Right ventricle myocardium inferior (tissue), 1 donor: ENCODE measurements at places on chromosomes 7 and 10. TPM values are rescaled to one million over a fixed set of nuclear protein-coding genes. Genes with fewer than 3 reads are reported as not detected.

- no peak for DNase-seq
Measured at GRCh38 chr7:29797112-29797944, 9.0 kb upstream of the WIPF3 start.

GRCh38 chr7:113504691-113505090 lies 386.3 kb upstream of the SMIM30 start:
- DNase-seq, result no peak

- DNase-seq, result no peak
Measured at GRCh38 chr7:130734815-130735716, 1.1 kb upstream of the KLF14 start.

DNA sequence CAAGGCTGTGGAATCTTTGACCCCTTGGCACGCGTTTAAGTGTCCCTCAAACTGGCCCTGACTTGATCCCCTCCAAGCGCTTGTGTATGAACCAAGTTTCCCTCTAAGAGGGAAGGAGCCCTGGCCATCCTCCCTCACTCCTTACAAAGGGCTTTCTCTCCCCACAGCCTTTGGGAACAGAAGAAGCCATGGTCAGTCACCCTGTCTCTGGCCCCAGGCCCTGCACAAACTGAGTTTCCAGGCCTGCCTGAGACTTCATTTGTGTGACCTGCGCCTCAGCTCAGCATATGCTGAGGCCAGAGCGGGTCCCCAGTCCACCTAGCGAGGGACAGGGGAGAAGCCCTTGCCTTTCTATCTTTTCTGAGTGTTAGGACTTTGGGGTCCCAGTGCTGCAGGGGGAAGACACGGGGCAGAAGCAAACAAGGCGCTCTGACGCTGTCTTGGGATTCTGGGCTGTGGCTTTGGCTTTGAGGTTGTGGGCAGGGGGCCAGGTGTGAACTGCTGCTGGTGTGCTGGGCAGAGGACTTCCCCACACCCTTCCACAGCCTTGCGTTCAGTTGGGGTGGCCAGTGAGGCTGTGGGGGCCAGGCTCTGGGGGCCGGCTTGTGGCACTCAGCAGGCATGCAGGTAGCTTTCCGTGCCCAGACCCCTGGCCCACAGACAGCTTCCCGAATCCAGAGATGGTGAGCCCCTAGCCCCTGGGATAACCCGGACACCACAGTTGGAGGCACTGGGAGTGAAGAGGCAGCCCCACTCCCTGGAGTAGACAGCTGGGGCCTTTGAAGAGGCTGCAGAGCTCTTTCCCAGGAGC lies 1.5 kb downstream of the RET start:
- peak; percentile 41 for DNase-seq

DNA sequence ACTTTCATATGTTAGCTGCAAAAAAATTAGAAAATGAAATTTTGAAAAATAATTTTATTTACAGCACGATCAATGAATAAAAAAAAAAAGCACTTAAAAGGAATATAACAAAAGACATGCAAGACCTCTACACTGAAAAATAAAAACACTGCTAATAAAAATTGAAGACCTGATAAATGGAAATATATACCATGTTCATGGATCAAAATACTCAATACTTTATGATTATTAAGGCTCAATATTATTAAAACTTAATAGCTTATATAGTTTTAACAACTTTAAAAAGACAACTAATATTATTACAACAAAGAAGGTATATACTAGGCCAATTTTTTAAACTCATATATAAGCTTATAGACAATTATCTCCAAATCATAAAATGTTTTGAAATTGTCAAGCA lies 143.0 kb downstream of the GFRA1 start:
- DNase-seq, result no peak

GRCh38 chr10:83835945-83836745 lies 303.2 kb upstream of the GHITM start:
- no peak for DNase-seq

- DNase-seq, result no peak
Measured at GRCh38 chr7:37730501-37730900, 46.9 kb downstream of the GPR141 start.

- DNase-seq, result no peak
Measured at GRCh38 chr7:14055813-14056212, 66.3 kb upstream of the ETV1 start.

GRCh38 chr10:31288962-31289361 lies 30.1 kb upstream of the ZEB1 start:
- no peak for DNase-seq

GRCh38 chr7:158014976-158015375 lies 572.6 kb downstream of the PTPRN2 start:
- no peak for DNase-seq

DNA sequence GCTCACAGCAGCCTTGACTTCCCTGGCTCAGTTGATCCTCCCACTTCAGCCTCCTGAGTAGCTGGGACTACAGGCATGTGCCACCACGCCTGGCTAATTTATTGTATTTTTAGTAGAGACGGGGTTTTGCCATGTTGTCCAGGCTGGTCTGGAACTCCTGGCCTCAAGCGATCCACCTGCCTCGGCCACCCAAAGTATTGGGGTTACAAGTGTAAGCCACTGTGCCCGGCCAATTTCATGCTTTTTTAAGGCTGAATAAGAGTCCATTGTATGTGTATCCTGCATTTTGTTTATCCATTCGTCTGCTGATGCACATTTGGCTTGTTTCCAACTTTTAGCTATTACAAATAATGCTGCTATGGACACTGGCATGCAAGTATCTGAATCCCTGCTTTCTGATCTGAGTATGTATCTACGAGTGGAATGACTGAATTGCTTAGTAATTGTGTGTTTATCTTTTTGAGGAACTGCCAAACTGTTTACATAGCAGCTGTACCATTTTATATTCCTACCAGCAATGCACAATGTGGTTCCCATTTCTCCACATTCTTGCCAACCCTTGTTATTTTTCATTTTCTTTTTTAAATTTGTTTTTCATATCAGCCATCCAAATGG lies 37.3 kb upstream of the TPST1 start:
- no peak for DNase-seq

- no peak for DNase-seq
Measured at GRCh38 chr7:72099784-72100183, 312.4 kb downstream of the CALN1 start.

DNA sequence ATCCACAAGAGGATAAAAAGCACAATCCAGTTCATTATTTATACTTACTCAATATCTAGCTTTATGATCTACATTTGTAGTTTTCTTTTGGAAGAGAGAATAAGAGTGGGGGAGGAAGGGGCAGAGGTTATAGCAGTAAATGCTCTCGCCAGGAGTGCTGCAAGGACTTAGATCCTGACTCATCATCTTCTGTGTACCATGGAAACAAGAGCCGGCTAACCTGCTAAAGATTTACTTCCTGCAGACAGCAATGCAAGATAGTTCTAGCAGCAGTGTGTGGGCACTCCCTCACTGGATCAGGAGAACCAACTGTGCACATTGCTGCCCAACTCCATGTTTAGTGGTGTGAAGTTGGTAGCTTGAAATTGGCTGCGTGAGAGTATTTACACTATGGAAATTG lies 47.7 kb upstream of the TRIL start:
- no peak for DNase-seq

DNA sequence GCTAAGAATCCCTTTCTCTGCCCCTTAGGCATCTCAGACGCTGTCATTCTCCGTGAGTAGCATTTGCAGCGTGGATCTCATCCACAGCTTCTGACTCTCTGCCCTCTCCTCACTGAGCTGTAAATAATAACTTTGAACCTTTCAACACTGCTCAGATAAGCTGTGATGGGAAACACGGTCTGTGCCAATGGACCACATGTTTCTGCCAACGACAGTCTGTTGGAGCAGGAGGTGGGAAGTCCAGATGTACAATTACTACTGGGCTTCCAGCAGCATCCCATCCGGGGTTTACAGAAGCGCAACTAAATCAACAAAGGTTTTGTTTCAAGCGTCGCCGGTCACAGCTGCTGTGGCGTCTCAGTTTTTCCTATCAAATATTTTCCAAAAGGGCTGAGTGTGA lies 1110.6 kb downstream of the TYW1 start:
- DNase-seq, result no peak

DNA sequence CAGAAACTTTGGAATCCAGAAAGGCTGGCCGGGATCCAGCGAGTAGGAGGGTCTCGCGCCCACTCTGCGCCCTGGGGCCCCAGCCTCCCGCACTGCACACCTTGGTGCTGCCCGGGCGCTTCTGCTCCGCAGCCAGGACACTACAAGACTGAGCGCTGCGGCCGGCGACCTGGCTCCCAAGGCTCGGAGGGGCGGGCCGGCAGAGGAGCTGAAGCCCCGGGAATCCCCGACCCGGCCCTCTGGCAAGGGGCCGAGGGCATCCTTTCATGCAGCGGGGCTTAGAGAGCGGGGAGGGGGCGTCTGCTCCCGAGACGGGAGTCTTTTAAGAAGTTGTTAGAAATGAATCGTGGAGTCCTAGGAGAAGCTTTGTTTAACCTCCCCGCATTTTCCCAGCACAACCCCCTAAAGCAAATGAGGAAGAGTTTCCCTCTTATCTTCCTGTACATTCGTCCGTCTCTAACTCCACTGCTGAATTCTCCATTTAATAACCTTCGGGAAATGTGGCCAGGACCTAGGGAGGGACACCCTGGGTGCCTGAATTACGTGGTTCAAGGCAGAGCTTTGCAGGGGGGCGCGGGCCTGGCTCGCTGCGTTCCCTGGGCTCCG lies 1.1 kb downstream of the VWC2 start:
- peak; percentile 69 for DNase-seq

GRCh38 chr10:72029414-72029813 lies 58.9 kb downstream of the SPOCK2 start:
- no peak for DNase-seq

DNA sequence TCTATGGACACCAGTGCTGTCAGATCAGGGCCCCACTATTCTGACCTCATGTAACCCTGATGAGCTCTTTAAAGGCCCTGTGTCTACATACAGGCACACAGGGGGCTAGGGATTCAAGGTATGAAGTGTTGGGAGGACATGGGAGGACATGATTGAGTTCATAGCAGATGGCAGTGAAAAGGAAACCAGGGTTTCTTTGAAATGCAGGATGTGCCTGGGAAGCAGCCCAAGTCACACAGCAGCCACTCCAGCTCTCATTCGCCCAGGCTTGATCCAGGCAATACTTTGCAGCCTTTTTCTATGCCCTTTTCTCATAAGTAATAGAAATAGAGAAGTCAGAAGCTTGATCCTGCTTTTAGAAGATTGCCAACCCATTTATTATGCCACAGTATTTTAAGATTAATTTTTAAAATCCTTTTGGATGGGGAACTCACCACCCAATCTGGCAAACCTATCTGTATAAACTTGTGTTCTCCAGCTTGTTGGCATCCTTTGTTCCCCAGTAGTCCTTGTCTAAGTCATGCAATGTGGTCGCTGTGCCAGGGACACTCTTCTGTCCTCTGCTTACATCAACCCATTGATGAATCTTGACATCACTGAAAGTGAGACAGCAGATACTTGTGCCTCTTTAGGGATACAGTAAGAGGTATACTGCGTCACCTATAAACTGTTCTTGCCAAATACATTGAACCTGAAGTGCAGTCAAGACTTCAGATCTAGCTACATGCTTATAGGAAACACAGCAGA lies 95.0 kb downstream of the TAF3 start:
- no peak for DNase-seq

DNA sequence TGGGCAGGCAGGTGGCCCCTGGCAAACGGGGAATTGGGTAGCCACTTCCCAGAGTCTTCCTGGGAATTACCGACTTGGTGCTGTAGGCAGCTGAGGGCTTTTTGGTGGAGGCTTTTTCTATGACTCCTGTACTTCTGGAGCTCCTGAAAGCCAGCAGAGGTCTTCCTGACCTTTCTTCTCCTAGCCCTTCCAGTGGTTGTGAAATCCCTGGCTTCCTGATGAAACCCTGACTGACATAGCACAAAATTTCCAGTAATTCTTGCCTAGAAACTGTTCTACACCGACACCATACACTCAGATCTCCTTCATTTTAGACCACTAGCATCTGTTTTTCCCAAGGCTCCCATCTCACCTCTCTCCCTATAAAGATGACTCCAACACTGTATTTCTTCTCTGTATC lies 120.2 kb downstream of the STRA8 start:
- DNase-seq, result no peak

DNA sequence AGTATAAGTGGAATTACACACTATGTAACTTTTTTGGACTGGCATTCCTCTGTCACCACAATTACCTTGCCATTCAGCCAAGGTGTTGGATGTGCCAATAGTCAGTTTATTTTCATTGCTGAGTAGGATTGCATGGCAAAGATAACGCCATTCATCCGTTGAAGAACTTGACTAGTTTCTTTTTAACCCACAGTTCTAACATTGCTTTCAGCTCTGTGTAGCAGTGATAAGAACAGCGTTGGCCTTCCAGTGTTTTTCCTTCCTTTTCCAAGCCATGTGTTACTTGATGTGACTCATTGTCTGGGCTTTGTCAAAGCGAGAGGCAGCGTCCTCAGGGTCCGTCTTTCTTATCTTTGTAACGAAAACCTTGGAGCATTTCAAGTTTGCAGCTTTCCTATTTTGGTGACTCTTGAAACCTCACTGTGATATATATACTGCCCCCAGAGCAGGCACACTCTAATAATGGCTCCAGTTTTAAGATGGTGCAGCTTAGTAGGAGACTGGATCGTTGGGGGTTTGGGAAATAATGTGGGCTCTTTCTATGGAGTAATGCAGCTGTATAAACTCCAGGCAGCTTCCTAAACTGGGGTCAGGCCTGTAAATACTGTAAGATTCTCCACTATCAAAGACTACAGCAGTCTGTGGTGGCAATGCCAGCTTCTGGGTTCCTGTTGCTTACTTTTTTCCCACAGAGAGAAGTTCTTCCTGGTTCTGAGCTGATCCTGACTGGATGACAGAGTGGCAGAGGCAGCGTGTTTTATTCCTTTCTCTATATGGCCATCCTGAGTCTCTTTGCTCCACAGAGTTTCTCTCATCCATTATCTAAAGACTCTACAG lies 41.7 kb downstream of the AKR1E2 start:
- DNase-seq, result no peak

DNA sequence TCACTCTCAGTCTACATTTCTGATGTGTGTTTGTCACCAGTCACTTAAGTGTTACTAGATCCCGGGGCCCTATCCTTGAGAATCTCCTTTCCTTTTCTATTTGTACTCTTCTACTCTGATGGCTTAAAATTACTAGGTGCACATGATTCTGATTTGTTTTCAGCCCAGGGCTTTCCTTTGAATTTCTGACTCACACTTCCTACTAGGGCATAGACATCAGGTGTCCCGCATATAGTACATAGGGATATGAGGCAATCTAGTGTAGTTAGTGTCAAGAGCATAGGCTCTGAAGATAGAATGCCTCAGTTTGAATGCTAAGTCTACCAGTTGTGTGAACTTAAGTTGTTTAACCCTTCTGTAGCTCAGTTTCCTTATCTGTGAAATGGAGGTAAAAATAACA lies 49.4 kb upstream of the LRRN3 start:
- DNase-seq, result no peak

- no peak for DNase-seq
Measured at GRCh38 chr10:100535338-100535714, 417 bp upstream of the HIF1AN start.

- no peak for DNase-seq
Measured at GRCh38 chr7:12633582-12633981, 53.9 kb upstream of the ARL4A start.

The MYO1G gene
- total RNA-seq, result 1.9 TPM

The TFEC gene
- 1.6 TPM for total RNA-seq

The MACROH2A2 gene
- total RNA-seq, result 14.8 TPM

The SPDYE5 gene
- not detected for total RNA-seq

The OR2A12 gene
- not detected for total RNA-seq

The NEUROG3 gene
- not detected for total RNA-seq

The STAMBPL1 gene
- total RNA-seq, result 2.0 TPM

The NODAL gene
- total RNA-seq, result not detected

The NUDT13 gene
- total RNA-seq, result 3.6 TPM

The GSTO2 gene
- total RNA-seq, result 0.70 TPM

The MCM10 gene
- total RNA-seq, result 0.62 TPM

The COBL gene
- 88.3 TPM for total RNA-seq

The VSTM4 gene
- 21.8 TPM for total RNA-seq
